ENCODE measurements at places on chromosomes 2 and 18.

DNA sequence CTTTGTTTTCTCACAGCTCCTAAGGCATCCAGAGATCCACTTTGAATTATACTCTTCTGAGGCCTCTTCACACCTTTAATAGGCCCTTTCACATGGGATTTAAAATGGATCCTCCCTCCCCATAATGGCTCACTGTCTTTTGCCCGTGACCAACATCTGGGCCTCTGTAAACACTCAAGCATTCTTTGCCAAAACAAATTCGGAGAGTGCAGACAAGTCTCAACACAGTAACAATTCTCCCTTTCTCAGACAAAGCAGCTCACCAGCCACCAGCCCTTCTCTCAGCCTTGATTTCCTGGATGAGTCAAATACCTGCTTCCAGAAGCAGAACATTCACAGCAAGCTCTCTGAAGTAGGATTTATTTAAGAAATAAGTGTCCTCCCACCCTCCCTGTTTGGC lies 14.0 kb upstream of the IMP4 start:
- no peak for DNase-seq

- no peak for DNase-seq
Observed at GRCh38 chr2:160287476-160287875, 87.4 kb upstream of the ITGB6 start.

GRCh38 chr2:108605947-108606346 lies 71.7 kb downstream of the LIMS1 start:
- DNase-seq: no peak

DNA sequence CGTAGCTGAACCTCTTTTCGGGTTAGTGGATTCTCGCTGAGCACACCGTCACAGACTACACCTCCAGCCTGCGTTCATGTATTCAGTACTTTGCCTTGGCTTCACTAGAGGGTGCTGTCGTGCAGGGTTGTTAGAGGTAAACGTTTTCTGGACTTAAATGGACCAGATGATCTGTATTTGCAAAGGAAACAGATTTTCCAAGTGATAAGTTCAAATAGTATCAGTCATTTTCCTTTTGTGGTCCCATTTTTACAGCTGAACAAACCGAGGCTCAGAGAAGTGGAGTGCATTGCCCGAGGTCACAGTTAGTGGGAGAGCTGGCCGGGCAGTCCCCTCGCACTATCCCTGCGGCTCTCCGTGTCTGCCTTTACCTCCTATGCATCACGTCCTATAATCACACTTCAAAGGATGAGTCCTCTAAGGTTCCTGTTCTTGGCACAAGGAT lies 125.9 kb downstream of the MAP4K4 start:
- no peak for DNase-seq

DNA sequence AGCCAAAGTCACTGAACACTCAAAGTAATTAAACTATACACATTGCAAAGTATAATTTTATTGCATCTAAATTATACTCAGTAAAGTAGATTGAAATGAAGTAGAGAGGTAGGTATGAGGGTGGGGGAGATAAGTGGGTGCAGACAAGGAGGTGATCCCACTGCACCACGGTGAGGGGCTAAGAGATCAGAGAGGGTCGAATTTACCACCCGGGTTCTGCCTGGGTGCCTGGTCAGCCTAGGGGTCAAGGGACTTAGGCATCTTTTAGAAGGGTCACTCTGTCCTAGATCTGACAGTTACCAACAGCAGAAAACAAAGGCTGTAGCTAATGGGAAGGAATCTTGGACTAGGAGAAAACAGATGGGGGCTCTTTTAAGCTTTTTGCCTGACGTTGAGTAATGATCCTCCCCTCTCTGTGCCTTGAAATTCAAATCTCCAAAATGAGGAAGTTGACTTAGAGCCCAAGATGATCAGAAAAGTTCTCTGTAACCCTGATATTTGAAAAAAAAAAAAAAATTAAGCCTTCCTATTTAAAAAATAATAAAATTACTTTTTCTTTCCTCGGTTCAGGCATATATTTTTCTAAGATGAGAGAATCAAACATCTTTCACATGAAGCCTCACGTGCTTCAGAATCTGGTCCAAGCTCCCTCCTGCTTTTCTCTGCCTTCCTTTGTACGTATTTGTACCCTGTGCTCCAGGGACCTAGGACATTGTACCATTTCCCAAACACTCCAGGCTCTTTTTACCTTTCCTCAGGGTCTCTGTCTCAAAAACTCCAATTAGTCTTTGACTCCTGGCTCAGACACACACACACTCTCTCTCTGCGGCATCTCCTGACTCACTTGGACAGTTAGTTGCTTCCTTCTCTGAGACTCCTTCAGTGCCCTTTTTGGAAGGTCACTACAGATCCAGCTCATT lies 353.9 kb downstream of the CYRIA start:
- no peak for DNase-seq

DNA sequence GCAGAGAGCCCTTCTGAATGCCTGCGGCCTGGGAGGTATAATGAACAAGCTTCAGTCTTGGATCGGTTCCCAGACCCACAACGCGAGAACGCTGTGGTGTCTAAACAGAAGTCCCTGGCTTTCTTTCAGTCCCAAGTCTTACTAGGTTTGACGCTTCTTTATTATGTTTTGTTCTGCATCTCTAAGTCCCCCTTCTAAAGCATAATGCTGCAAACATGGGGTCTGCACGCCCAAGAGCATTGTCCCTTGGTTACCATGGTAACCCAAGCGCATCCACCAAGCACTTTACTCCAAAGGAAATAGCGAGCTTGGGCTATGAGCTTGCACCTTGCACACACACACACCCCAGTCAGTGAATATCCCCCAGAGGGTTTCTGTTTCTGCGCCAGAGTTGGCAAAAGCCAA lies 193.7 kb downstream of the INO80D start:
- no peak for DNase-seq

- DNase-seq: no peak
Observed at GRCh38 chr2:10559101-10559500, 111.0 kb upstream of the ODC1 start.

All from GM04504 (cell line).